NCI-H2081 treated with DMSO at 0.1 percent for 48 hours (cell line): ENCODE measurements at places on chromosomes 3 and 15.

- no peak for DNase-seq
Measured at GRCh38 chr15:50556642-50557371, 10.3 kb upstream of the USP50 start.

- DNase-seq, result no peak
Measured at GRCh38 chr3:119517112-119517511, 18.8 kb downstream of the TIMMDC1 start.

DNA sequence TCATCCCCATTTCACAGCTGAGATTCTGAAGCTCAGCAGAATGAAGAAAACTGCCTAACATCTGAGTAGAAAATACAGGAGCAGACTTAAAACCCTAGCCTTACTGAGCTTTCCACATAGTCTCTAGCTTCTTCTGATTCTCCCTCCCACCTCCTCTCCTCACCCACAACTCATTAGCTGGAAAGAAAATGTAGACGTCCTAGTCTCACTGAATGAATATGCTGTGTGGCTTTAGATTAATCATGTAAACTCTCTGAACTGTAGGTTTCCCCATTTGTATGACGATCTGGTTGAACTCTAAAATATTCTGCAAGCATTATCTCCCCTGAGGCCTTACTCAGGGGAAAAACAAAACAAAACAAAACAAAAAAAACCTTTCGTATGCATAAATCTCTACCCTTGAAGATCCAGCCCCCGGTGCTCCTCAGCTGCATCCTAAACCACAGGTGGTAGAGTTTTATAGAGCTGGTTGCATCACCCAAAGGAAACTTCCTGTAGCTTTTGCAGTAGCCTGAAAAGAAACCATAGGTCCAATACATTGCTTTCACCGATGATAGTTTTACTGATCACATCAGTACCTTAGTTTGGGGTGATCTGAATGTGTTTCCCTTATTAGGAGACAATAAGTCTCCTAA, 40.6 kb downstream of the FOXB1 start:
- no peak for DNase-seq

DNA sequence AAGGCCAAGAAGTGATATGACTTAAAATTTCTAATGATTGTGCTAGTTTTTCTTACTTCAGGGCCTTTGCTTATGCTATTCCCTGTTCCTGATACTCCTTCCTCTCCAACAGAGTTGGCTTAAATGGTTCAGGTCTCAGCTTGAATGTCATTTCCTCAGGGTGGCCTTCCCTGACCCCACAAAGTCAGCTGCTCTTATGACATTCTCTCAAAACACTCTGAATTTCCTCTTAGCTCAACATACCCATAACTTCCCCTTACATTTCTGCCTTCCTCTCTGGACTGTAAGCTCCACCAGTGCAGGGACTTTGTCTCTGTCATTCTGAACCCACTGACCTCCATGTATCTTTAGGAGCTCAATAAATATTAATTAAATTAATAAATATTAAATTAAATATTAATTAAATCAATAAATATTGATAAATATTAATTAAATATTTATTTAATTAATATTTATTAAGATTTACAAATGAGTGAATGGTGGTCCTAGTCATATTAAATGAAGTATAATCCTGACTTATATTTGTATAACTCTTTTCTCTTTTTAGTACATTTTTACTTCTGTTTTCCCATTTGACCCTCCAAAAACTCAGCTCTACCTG, 17.9 kb upstream of the TMCC1 start:
- no peak for DNase-seq

DNA sequence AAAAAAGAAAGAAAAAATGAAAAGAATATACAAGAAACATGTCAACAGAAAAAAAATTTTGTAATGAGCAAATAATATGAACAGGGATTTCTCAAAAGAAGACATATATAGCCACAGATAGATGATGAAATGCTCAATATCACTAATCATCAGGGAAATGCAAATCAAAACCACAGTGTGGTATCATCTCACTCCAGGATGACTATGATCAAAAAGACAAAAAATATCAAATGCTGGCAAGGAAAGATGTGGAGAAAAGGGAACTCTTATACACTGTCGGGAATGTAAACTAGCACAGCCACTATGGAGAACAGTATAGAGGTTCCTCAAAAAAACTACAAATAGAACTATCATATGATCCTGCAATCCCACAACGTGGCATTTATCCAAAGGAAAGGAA, 94.1 kb downstream of the C3orf70 start:
- DNase-seq, result no peak
